ENCODE measurements at places on chromosomes 4 and X. TPM values are rescaled to one million over a fixed set of nuclear protein-coding genes. Genes with fewer than 3 reads are reported as not detected.

The MAGEA11 gene
- polyA plus RNA-seq: not detected

The TBX22 gene
- 3.7 TPM for polyA plus RNA-seq

- DNase-seq: no peak
Observed at GRCh38 chr4:65747386-65747785, 77.1 kb upstream of the EPHA5 start.

DNA sequence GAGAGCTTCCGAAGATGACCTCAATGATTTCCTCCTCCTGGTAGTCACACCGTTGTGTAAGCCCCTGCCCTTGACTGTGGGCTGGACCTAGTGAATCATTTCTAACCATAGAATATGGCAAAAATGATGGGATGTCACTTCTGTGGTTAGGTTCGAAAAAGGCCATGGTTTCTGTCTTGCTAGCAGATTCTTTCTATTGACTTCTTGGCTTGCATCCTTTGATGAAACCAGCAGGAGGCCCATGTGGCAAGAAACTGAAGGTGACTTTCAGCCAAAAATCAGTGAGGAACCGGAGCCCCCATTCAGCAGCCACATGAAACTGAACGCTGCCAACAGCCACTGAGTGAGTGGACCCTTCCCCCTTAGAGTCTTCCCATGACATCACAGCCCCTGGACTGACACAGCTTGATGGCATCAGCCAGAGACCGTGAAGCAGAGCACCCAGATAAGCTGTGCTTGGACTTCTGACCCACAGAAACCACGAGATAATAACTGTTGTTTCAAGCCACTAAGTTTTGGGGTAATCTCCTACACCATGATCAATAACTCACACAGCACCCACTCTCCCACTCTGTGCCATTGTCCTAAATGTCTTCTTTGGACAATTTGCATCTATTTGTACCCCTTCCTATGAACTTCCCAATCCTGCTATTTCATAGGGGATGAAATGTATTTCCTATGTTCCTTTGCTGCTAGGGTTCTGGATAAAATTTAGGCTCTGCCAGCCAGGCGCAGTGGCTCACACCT, 148.0 kb upstream of the STX18 start:
- DNase-seq: no peak

GRCh38 chr4:173051716-173052115, 116.9 kb upstream of the GALNT7 start:
- DNase-seq: no peak

The ZBED1 gene
- polyA plus RNA-seq: 45.7 TPM

DNA sequence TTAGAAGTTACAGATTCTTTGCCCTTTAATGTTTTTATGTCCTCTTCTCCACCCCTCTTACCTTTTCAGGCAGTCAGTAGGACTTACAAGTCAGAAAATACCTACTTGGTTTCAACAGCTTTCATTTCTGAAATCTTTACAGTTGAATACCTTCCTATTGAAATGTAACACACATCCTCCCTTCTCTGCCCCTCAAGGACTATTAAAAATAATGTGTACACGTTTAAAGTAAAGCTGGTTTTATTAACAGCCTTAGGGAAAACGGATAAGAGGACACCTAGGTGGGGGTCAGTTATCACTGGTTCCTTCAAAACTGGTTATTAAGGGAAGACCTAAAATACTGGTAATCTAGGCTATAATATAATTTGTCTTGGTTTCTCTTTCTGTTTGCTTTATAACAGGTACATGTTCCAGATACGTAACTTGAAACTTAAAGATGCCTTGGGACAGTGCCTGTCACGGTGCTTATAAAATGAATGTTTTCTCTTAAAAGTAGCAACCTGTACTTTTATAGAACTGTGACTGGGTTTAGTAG, 1.8 kb downstream of the CCSER1 start:
- DNase-seq: no peak

DNA sequence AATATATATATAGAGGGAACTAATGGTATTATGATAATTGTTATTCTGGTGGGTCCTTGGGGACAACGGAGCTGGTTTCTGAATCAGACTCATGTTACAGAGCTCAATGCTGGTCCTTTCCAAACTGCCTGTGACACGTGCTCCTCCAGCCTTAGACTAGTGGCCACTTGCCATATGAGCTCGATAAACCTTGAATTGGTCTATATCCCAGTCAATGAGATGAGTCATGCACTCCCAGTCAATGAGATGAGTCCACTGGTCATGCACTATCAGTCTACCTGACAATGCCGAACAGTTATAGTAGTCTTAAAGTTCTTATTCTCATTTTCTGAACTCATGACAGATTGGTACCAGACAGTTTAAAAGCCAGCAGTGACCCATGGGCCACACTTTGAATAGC, 325.2 kb downstream of the LDB2 start:
- no peak for DNase-seq

The OTOP1 gene
- polyA plus RNA-seq: not detected

DNA sequence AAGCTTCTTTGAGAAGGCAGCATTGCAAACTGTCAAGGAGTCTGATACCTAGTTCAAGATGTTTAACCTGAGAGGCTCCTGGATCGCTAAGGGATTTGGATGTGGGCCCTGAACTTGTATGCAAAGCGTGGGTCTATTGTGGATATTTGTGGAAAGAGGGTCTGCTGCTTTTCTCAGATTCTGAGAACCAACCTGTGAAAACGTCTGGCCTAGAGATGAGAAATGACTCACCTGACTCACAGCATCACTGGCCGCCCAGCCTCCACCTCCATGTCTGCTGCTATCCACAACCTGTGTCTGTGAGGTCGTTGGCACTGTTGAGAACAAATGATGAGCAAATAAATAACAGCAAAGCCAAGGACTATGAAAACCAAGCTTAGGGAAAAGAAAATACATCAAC, 33.3 kb upstream of the PROM1 start:
- DNase-seq: no peak

The POU3F4 gene
- 5.3 TPM for polyA plus RNA-seq

DNA sequence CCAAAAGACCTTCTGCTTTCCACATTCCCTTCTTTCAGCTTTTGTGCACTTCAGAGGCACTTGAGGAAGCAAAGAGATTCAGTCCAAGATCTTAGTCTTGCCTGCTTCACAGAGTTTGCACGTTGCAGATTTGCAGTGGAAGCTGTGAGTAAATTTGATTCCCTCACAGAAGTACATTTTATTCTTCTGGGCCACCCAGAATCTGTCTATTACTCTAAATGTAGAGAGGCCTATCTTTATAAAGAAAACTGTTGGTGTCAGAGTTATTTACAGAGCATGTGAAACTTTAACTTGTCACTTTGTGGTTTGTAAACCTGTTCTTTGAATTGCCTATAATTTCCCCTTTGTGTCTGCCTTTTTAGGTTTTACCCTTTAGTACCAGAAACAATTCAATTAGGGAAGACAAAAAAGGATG, 15.5 kb downstream of the SPRY1 start:
- no peak for DNase-seq

GRCh38 chrX:1483843-1484637, 31.3 kb upstream of the ASMTL start:
- no peak for DNase-seq

Measured in left renal cortex interstitium (tissue), 4 donors.